NCI-H1417 (cell line): ENCODE measurements at places on chromosomes 6 and 20.
A peak's percentile ranks its signal among the peaks of the same experiment; 100 is the strongest.

- DNase-seq, result peak; percentile 36
These were observed 453.5 kb upstream of the JARID2 start for GRCh38 chr6:14792118-14792955.

DNA sequence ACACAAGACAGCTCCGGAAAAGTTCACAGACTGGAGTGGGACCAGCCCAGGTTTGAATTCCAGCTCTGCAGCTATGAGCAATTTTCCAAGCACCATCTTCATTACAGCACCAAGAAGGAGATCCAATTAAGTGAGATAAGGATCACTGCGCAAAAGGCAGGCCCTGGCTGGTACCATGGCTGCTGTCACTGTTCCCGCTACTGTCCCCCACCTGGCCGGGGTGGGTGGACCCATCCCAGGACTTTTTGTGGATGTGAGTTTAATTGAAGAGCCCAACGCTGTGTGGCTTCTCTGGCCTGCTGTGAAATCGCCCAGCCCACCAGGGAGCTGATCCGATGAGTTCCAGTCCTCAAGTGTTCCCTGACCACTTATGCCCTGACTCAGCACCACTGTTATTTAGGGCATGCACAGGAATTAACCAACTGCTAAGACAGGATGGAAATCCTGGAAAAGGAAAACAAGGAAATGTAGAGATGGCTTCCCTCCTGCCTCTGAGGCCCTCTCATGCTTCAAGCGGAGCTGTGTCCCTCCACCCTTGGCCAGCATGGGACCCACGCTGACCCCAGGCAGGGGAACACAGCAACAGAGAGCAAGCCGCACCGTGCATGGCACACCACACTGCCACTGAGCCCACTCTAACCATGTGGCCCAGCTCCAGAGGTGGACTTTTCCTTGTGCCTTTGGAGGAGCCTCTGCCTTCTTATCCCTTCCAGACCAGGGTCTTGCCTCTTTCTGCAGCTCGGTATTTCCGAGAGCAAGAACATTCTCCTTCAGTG lies 150.0 kb upstream of the CST7 start:
- DNase-seq, result no peak

DNA sequence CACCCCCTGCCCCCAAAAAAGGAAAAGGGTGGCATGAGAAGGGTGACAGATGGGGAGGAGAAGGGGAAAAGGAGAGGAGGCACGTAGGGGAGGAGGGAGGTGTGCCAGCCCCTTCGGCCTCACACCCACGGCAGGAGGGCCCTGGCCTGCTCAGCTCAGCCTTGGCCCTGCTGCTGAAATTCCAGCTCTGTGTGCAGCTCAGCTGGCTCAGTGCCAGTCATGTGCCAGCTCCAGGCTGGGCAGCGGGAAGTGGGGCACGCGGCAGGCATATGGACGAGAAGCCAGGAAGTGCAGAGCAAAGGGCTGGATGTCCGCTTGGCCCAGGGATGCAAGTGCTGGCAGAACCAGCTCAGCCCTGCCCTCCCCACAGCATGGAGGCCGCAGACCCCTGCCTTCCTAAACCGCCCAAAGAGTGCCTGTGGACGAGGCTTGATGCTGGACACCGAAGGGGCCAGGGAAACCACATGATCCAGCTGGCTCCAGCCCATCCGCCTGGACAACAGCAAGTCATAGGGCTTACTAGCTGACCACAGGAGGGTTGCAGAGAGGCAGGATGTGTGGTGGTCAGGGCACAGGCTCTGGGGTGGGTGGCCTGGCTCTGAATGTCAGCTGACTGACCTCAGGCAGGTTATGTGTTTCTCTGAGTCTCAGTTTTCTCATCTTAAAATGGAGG lies 60.2 kb downstream of the NOL4L start:
- DNase-seq, result peak; percentile 89

GRCh38 chr20:10576411-10577090 lies 97.2 kb downstream of the JAG1 start:
- no peak for DNase-seq

DNA sequence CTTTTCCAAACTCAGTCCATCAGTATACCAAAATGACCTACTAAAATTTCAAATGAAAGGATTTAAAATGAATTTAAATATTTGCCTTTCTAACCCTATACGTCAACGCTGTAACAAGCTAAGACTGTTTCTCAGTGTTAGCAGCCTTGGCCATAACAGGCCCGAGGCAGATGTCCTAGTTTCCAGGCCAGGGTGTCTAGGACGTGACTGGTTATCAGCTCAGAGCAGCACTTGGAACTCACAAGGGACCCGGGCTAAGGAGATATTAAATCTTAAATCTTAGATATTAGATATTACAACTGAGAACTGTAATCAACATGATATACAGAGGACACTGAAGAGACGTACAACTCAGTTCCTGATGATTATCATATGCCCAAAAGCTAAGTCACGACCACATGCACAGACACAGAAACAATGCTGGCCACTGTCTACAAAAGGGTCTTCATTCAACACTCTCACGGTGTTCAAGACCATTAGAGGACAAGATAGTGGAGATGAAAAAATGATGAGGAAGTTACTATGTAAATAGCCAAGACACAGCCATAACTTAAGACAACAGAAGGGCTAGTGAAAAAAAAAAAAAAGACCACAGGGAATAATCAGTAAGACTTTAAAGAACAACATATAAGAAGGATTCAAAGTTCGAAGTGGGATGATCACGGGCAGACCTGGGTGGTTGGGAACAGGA lies at the start of gene CLDN20:
Gene CLDN20, plus strand, starts transcription at position 641 of the 691 bp plus-strand sequence. CDS start 11,707 bp downstream, outside the sequence.
- no peak for DNase-seq

- DNase-seq, result no peak
These were observed 191.9 kb upstream of the SLC35B3 start for GRCh38 chr6:8627085-8627861.
